ENCODE measurements at places on chromosomes 5 and 9.

- no peak for DNase-seq
Measured at GRCh38 chr5:125367702-125368101, 621.3 kb upstream of the ZNF608 start.

- DNase-seq = no peak
Measured at GRCh38 chr5:132182359-132183040, 45.2 kb downstream of the P4HA2 start.

DNA sequence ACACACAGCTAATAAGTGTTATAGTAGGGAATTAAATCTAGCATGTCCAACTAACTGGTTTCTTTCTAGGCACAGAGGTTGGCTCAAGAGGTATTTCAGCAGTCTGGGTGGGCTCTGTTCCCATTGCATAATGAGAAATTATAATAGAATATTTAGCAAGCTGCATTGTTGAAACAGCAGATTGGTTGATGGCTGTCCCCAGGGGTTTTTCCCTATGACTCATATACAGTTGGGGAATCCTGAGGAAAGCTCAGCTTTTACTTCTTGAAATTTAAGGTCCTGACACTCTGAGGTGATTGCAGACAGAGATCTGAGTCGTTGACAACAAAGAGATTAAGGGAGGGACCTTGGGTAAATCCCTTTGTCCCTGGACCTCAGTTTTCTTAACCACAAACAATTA lies 38.3 kb upstream of the TNFSF8 start:
- DNase-seq = no peak

DNA sequence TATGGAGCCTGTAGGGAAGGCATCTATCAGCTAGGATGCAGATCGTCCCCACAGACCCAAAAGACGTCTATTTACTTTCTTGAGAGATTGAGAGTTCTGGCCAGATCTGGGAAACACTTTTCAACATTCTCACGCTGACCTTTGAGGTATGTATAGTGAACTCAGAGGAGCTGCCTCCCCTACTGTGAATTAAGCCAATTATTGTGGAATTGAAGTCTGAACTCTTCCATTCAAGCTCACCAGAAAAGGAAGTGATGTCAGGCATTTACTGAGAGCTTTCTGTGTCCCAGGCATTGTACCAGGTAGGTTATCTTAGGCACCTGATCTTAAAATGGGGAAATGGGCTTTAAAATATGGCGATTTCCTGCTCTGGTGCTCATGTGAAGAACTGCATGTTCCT lies 136.5 kb downstream of the SV2C start:
- DNase-seq = no peak

GRCh38 chr5:115414406-115415142 lies 118.1 kb upstream of the CCDC112 start:
- DNase-seq = no peak

DNA sequence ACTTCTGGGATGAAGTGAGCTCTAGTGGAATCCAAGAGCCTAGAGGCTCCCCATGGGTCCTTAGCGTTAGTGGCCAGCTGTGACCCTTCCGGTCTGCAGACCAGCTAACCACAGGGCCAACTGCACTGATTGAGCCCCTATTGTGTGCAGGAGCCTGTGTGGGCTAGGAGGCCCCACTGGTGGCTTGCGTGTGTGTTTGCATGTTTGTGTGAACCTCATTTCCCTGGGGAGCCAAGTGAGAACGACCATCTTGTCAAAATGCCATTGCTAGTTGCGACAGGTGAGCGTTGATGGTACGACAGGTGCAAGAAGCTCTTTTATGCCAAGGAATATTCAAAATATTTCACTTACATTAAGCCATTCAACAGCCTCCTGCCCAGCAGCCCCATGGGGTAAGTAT lies 44.1 kb upstream of the ANKRD33B start:
- DNase-seq = no peak

DNA sequence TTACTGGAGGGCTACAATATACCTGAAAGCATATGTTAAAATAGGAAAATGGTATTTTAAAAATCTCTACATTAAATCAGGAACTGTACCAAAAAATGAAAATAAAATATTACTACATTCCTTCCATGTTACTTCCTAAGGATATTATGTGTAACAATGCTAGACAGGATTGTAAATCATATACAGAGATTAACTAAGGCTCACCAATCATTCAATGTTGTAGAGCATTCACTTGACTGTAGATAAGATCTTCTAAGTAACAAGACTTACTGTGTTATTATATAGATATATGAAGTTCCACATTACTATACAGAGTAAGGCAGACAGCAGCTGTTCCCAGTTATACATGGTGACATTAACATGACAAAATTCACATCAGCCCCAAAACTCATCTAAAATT lies 1919.1 kb upstream of the CDH9 start:
- DNase-seq = no peak

DNA sequence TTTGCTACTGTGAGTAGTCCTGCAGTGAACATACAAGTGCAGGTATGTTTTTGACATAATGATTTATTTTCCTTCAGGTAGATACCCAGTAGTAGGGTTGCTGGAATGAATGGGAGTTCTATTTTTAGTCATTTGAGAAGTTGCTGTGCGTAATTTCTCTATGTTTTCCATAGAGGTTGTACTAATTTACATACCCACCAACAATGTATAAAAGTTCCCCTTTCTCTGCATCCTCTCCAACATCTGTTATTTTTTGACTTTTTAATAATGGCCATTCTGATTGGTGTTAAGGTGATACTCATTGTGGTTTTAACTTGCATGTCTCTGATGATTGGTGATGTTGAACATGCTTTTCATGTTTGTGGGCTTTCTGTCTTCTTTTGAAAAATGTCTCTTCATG lies 64.7 kb upstream of the CTSL start:
- no peak for DNase-seq

DNA sequence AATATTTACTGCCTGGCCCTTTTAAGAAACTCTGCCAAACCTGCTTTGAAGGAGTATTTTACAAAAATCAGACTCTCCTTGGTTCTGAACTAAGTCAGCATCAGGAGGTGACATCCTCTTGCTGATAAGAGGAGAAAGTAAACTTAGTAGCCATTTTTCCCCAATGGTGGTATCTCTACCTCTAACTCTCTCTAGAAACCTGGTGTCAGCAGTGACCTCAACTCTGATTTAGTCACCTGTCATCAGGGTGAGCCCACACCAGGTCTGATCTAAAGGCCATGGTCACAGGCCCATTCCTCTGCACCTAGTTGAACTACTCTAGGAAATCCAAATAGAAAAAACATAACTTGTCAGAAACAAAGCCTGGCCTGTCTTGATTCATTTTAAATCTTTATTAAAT lies 4.2 kb downstream of the CARNMT1 start:
- no peak for DNase-seq

GRCh38 chr9:114289571-114290481 lies 33.1 kb upstream of the ORM1 start:
- no peak for DNase-seq

- no peak for DNase-seq
Measured at GRCh38 chr9:126532019-126532462, 81.7 kb upstream of the LMX1B start.

DNA sequence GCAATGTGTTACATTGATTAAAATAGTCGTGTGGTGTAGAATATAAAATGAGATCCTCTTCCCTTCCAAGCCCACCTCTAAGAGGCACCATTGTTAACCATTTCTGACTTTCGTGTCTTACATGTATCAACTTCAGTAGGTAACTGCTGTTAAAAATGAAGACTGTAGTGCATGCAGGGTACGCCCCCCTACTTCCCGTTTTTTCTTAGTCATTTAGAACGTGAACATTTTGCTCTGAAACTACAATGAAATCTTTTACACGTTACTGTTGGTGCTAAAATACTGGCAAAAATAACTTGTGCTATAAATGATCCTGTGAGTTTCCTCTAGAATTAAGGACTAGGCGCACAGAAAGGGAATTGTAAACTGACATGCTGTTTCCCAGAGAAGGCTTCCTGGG lies 41.5 kb downstream of the WNK2 start:
- no peak for DNase-seq

DNA sequence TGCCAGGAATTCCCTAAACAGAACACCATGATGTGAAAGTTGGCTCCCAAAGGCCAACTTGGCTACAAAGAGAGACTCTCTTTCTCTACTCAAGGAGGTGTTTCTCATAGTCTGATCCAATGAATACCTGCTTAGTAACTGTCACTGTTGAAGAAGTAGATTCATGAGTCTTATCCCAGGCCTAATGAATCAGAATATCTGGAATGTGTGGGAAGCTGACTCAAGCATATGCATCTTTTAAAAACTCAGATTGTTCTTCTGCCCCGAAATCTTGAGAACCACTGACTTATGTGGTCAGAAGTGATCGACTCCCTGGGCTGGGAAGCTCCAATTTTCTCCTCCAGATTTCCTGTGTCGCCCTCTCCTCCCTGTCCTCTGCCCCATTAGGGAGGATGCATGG lies 345.6 kb downstream of the PLK2 start:
- DNase-seq = no peak

- no peak for DNase-seq
Measured at GRCh38 chr5:142465476-142465875, 140.7 kb upstream of the SPRY4 start.

DNA sequence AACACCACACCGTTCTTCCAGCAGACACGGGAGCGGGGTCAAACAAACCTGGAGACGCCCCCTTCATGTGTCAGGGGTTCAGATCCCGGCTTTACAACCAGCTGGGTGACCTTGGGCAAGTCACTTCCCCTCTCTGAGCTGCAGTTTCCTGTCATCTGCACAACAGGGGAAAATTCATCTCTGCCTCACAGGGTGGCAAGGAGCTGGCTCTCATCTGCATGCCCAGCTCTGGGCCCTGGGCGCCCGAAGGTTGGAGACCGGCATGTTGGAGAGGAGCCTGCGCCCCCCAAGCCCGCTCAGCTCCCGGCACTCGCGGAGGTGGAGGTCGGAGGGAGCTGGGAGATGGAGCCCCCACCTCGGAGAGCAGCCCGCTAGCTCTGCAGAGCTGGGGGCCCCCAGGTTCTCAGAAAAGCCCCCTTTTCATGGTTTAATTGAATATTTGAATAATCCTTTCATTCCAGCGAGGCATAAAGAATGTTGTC lies 20.4 kb downstream of the NR5A1 start:
- no peak for DNase-seq

DNA sequence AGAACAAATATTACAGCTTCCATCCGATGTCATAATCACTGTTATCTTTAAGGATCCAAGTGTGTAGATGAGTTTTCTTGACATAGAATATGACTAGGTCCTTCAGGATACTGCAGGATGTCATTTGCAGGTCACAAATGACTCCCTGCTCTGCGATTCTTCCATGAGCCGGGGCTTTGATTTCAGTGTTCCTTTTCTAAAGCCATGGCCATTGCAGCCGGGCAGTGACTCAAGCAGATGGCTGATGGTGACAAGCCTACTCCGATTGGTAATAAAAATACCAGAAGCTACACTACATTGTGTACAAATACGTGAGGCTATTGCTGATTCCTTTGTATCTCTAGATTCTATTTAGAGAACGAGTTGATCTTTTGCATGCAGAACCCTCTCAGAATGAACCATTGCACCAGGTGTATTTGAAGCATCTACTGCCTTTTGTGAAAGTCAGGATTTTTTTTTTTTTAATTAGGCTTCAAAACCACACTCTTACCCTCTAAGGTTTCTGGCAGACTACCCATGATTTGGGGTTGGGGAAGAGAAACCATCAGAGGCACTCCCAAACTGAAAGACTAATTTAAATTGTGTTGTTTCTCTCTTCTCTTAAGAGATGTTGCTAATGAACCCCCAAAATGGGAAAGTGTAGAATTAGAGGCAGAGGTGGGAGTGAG lies 271.0 kb upstream of the ADRA1B start:
- no peak for DNase-seq

DNA sequence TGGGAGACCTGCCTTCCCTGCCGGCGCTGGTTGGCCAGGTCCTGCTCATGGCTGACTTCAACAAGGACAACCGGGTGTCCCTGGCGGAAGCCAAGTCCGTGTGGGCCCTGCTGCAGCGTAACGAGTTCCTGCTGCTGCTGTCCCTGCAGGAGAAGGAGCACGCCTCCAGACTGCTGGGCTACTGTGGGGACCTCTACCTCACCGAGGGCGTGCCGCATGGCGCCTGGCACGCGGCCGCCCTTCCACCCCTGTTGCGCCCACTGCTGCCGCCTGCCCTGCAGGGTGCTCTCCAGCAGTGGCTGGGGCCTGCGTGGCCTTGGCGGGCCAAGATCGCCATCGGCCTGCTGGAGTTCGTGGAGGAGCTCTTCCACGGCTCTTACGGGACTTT lies 10.6 kb downstream of the DIPK1B start:
- no peak for DNase-seq

DNA sequence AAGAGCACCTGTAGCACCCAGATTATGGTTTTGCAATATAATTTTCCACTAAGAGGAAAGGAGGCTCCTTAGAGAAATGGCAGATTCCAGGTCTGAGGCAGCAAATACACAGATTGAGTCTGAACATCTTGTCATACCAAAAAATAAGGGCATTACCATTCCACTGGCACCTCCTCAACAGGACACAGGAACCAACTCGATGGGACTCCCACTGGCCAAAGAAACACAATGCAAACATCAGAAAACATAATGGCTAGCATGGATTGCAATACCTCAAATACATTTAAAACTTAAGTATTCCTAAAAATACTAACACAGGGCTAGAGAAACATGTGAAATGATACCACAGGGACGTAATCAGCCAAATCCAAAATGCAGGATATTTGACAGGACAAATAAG lies 12.4 kb upstream of the RANBP17 start:
- DNase-seq = no peak

DNA sequence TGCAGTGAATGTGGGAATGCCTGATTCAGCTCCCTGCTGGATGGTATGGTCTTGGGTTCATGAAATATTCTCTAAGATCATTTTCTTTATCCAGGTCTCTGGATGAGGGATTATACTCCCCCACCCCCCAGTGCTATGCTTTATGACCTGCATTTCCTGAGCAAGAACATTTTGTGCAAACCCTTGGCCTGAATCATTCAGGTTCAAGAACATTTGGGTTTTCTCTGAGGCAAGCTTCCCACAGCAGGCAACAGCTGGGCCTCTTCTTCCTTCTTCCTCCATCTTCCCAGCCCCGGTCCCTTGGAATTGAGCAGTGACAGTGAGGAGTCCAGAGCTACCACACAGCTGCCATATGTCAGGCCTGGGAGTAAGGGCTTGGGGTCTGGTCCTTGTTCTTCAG lies 58.6 kb upstream of the TNFSF15 start:
- DNase-seq = no peak

DNA sequence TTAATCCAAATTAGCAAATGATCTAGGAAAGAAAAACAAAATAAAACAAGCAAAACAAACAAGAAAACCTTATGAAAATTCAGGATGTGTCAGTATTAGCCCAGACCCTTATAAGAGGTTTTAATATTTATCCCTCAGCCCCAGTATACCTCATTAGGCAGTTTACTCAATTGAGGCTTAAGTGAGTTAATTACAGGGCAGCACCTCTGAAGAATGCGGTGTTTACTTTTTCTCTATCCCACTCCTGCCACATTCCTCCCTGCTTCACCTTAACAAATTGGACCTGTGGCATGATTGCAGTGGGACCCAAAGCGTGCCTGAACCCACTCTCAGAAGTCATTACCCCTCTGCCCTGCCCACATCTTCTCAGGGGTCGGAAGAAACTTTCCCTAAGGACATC lies 67.1 kb downstream of the SIL1 start:
- no peak for DNase-seq

- DNase-seq = no peak
Measured at GRCh38 chr9:131113655-131114054, 11.7 kb upstream of the NUP214 start.
